DND-41 (cell line): ENCODE measurements at places on chromosomes 7 and 10.
A peak's percentile ranks its signal among the peaks of the same experiment; 100 is the strongest.

DNA sequence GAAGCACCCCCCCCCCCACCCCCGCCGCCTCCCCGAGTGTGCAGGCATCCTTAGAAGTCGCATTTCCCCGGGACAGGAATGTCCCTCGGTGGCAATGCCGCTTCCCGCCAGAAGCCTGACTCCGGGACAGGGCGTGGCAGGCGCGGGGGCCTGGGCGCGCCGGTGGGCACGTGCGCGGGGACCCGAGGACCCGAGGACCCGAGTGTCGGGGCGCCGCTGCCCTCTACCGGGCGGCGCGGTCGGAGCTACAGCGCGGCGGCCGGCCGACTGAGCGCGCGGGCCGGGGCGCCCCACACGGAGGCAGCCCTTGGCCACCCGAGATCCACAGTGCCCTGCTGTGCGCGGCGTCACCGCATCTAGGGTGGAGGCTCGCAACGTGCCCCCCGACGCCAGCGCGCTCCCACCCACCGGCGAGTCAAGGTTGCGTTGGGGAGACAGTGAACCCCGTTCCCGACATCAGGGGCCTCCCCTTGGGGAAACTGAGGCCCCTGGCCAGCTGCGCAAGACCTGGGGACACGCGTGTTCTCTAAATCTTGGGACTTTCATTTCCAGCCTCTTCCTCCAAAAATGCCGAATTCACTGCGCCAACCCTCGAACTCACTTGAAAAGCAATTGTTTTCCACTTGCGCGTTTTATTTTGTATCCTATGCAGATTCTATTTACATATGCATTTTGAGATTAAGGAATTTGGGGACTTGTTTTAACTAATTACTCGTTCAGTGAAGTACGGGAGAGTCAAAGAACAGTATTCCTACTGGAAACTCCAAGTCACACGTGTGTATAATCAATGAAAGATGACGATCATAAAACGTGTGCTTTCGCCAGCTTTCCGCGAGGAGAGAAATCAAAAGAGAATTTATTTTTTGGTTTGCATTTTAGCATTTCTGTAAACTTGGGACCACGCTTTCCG is 3.1 kb upstream of the CUX1 start:
- DNase-seq, result peak; percentile 71

DNA sequence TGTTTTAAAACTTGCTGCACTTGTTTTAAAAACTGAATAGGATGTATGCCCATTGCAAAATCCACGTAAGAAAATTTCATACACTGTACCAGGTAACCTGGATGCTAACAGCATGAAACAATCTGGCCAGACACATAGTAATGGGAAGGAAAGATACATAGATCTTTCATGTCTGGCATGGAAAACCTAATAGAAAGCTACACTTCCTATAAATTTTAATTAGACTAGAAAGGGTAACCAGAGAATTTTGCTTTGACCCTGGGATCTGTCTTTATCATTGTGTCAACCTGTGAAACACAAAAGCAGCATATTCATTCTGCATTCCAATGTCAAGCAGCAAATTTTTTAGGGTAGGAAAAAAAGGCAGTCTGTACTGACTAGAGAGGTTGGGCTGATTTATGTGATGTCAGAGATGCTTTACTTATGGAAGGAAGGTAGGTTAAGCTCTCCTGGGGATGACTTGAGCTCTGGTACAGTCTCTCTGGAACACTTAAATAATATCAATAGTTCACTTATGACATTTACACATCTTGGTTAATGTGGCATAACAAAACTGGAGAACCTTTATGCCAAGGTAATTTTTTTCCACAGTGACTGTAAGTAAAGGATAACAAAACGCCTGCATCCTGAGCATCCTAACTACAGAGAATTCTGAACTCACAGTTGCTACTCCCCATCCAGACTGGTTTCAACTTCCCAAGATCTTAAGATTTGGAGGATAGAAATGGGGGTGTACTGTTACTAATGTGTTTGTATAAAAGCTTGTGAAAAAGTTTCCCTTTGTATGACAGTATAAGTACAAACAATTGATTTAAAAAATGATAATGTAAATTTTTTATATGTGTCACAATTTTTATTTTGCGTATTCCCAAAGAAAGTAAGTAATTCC is 44.7 kb downstream of the DOCK4 start:
- DNase-seq, result no peak

- DNase-seq, result no peak
Measured at GRCh38 chr10:52633266-52633665, 139.3 kb downstream of the MBL2 start.

DNA sequence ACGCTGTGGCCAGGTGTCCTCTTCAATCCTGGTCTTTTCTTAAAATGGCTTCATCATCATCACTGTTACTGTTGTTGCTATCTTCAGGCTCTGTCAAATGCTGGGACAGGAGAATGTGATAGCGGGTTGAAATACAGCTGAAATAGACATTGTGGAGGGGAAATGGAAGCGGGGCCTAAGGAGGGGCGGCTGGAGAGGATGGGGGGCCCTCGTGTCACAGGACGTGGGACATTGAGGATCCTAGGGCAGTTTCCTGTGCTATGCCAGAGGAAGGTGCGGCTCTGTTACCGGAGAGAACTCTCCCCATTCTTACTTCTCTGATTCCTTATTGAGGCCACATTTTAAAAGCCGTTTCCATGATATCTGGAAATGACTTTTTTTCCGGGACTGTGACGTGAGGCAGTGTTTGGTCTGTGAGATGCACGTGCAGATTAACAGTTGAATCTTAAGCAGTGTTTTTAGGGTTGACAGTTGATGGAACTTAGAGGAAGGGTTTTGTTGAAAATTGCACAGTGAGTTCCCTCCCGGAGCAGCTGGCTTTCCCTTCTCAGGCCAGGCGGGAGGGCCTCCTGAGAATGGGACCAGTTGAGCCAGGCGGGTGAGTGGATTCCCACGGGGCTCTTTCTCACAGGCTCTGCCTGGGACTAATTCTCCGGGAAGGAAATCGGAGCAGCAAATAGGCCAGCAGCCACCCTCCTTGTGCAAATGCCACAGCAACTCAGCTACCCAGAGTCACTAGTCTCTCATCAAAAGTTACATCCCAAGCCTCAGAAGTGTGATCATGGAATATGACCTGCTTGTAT is 125.2 kb downstream of the TACC2 start:
- no peak for DNase-seq
